ENCODE measurements at places on chromosomes 11 and 22. TPM values are rescaled to one million over a fixed set of nuclear protein-coding genes. Genes with fewer than 3 reads are reported as not detected.

DNA sequence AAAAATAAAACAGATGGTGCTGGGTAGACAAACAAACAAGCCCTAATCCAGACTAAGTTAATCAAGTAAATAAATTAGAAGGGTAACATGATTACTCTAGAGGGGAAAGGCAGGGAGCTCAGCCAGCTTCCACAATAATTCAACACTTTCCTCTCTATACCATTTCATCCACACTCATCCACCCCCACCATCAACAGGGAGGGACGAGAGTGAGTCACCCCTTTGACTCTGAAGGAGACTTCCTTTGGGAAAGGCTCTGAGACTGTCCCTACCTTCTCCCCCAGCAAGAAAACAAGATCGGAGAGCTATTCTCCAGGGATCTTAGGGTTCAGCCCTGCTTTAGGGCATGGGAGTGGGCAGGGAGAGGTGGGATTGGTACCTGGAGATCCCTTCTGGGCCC, 33.1 kb downstream of the TRIM66 start:
- peak; percentile 61 for DNase-seq

DNA sequence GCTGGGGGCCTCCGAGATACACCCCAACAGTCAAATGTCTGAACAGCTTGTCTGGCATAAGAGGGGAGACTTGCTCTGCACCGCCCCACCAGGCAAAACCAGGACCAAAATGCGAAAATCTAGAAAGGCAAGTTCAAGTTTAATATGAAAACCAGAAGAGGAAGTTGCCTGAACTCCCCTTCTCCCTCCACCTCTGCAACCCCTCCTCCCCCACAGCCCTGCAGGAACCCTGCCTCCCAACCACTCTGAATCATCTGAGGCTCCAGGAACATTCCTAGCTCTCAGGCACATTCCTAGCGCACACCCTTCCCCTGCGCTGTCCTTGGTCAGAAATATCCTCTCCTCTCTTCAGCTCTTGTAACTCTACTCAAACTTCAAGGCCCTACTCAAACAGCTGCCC, 36.7 kb downstream of the ISX start:
- DNase-seq = peak; percentile 30

- DNase-seq = no peak
Observed at GRCh38 chr11:11472106-11472505, 119.1 kb upstream of the CSNK2A3 start.

- no peak for DNase-seq
Observed at GRCh38 chr11:104665641-104666040, 232.6 kb downstream of the CASP12 start.

DNA sequence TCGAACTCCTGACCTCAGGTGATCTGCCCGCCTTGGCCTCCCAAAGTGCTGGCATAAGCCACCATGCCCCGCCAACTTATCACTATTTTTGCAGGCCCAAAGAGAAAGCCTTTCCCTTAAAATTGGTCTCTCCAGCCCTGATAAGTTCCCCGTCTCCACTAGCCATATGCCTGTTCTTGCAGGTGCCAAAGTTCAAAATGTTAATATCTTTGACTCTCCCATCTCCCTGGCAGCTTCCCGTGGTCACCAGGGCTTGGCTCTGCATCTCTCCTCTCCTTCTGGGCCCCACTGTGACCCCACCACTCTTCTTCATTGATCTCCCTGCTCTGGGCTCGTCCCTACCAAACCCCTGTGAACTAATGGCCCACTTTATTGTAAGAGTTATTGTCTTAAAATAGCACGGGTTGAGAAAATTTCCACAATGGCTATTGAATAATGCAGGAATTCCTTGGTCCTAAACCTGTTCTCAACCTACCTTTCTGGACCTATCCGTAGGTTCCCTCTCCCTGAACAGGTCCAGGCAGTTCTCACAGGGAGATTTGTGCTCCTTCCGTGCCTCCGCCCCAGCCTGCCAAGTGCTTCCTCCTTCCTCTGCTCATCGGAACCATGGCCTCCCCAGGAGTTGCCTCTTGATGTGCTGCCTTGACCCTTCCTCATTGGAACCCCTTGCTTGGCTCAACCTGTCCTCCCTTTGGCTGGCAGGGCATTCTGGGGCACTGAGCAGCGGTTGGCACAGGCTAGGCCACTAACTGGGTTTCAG, 147.5 kb downstream of the DSCAML1 start:
- no peak for DNase-seq

DNA sequence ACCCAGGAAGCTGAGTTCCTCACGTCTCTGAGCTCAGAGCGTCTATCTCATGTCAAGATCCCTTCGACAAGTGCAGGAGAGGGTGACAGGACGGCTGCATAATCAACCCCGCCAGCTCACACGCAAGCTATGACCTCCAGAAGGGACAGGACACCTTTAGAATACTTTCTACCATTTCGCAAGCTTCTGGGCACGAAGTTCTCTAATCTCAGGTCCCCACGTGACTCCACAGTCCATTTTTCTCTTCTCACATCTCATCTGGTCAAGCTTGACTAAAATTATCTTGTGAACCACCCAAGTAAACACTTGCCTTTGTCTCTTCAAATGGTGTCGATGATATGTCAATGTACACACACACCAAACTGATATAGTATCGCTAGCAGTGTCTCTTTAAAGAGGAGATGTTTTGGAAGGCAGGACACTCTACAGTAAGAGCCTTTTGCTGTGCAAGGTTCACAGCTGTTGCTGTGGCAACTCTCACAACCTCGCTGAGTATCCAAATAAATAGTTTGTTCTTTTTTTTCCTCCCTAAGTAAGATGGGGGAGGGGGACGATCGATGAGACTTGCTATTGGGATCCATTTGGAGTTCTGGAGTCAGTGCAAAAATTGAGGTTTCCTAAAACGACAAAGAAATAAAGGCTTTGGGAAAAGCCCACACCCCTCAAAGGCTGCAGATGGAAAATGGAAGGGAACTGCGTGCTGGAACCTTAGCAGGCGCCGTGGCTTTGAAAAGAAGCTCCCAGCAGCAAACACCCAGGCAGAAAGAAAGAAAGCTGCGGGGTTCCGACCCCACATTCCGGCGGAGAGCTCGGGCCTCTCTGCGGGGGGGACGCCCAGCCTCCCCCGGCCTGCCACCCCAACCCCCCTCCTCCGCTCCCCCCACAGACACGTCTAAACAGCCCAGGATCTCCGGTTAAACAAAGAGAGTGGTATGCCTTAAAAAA, 215.4 kb upstream of the UBASH3B start:
- peak; percentile 10 for DNase-seq

DNA sequence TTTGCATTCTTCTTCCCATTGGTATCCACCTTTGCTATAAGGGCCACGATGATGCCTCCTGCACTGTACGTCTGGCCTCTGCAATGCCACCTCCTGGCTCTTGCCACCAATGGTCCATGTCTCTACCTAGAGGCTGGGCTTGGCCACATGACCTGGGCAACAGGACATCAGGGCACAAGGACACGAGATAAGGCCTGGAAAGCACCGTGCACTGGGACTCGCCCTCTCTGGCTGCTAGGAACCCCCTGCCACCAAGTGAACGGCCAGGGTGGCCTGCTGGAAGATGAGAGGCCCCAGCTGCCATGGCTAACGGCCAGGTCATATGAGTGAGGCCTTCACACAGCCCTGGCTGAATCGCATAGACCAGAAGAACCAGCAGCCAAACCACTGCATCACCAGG, 87.4 kb downstream of the TRMU start:
- DNase-seq = no peak

GRCh38 chr11:108786281-108786990, 121.6 kb downstream of the DDX10 start:
- DNase-seq = no peak

GRCh38 chr22:50012211-50013181, at the start of gene IL17REL:
Gene IL17REL, minus strand, starts transcription at chr22:50012765. Its CDS starts 119 bp downstream, at chr22:50012646.
- peak; percentile 28 for DNase-seq

- no peak for DNase-seq
Observed at GRCh38 chr22:45905326-45905923, 71.5 kb downstream of the WNT7B start.

- DNase-seq = no peak
Observed at GRCh38 chr11:11898648-11899047, 56.9 kb downstream of the USP47 start.

DNA sequence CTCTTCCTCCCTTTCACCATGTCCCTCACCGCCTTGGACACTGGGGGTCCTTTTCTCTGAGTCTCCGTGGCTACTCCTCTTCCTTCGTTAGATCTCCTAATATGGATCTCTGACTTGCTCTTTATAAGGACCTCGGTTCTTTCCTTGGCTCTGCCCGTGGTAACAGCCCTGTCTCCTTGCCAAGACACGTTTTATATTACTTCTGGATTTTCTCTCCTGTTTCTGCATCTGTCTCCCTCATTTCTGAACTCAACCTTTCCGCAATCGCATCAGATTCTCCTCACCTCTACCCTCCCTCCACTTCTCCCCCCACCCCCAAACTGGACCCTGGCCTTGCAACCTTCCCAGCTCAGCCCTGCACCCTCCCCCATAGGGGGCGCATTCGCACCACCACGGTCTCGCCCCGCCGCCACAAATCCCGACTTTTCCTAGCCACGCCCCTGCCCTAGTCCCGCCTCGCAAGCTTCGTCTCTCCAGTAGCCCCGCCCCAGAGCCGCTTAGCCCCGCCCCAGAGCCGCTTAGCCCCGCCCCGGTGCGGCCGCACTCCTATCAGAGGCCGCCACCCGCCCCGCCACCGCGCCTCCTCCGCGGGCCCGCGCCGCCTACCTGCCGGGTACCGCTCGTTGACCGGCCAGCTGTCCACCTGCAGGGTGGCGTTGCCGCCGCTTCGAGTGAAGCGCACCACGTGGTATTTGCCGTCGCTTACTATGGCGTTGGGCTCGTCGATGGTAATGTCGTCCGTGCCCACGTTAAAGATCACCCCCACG, 39.0 kb downstream of the SLC22A12 start:
- no peak for DNase-seq

DNA sequence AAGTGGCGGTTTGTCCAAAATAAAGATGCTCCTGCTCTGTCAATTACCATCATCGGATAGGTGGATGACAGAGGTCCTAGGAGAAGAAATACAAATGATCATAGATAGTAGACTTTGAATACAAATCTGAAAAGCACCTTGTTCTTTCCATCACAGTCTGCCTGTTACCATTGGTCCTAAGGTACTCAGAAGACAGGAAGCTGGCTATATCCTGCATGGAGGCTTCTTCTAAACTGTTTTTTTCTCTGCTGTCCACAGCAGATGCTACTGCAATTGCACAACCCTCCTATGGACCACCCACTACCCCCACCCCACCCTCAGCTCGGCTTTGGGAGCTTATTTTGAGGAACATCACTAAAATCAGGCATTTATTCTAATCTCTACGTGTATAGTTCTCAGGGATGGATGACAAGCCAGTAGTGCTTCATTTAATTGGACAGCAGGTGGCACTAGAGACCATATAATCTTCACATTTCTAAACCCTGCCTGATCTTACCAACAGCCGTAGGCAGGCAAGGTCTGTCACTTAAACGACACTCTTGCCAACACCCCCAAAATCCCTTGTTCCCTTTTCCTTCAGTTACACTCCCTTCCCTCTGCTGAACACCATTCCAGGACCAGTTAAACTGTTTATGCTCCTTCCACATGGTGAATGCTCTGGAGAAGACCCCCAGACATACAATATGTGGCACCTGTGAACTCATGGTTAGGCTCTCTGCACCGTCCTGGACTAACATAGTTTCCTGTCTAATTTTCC, 6.6 kb upstream of the PTS start:
- DNase-seq = peak; percentile 71

- DNase-seq = no peak
Observed at GRCh38 chr11:67644472-67645418, 5.2 kb upstream of the TBX10 start.

- no peak for DNase-seq
Observed at GRCh38 chr11:126999366-126999765, 1.2 kb downstream of the KIRREL3 start.

GRCh38 chr22:44286646-44287045, 26.1 kb downstream of the SHISAL1 start:
- DNase-seq = peak; percentile 36

GRCh38 chr22:38614332-38615063, 41.7 kb downstream of the FAM227A start:
- peak; percentile 8 for DNase-seq

DNA sequence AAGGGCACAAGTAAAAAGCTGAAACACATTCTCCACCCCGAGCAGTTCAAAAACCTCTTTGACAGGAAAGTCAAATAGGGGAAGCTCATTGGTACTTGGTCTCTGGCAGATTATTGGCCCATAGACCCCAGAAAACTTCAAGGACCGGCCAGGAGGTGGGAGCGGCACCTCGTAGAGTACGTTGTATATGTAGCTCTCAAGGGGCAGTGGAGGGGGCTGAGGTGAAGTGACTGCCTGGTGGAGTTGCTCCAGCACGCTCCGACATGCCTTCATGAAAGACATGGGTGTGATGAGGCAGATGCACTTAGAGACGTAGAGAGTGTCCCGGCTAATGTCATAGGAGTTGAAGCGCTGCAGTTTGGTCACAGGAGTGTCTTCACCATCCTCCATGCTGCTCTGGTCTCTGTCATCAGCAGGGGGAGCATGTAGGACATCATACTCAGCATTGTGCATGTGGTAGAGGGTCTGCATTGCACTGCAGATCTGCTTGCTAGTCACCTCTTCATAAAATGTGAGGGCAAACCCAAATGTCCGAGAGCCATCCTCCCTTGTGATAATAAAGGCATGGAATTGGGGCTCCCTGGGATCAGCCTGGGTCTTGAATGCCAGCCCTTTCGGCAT, 61.3 kb downstream of the DENND5A start:
- no peak for DNase-seq

GRCh38 chr22:36423461-36424404, 36.0 kb upstream of the MYH9 start:
- peak; percentile 87 for DNase-seq

GRCh38 chr11:1486054-1486825, at the start of gene MOB2:
Gene MOB2, minus strand, starts transcription at chr11:1486779. Its CDS starts 223 bp downstream, at chr11:1486556.
- DNase-seq = no peak

DNA sequence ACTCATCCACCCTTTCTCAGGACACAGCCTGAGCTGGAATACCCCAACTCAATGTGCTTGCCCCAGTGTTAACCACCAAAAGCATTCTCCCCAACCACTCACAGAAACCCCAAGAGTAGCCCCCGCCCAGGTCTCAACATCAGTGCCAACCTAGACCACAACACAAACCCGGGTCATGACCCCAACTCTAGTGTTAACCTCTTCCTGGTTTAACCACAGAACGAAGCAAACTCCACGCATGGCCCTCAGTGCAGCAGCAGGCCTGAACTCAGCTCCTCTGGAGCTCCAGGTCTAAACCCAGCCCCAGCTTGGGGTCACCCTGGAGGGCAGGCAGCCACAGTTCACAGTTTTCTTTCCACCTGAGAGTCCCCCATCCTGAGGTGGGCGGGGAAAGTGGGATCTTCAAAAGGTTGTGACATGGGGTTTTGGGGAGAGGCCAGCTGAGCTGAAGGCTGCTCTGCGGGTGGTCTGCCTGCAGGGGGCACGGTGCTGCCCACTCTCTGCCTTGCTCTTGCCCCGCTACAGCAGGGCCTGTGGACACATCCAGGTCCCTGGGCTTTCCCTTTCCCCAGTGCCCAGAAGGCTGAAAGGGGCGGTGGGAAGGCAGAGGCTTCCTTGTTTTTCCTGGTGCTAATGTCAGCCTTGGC, 37.9 kb downstream of the NECTIN1 start:
- no peak for DNase-seq

The FGF19 gene
- total RNA-seq = not detected

The HORMAD2 gene
- not detected for total RNA-seq

The OR5M11 gene
- not detected for total RNA-seq

The TMPRSS13 gene
- not detected for total RNA-seq

The OR52I2 gene
- not detected for total RNA-seq

The KRTAP5-9 gene
- not detected for total RNA-seq

The PDE3B gene
- total RNA-seq = not detected

The TSPAN32 gene
- 2.7 TPM for total RNA-seq

The KIAA0930 gene
- total RNA-seq = 24.0 TPM

The ARFIP2 gene
- total RNA-seq = 54.5 TPM

The UNC93B1 gene
- total RNA-seq = 15.7 TPM
